Thyroid gland (tissue), 4 donors: ENCODE measurements at places on chromosomes 16 and 17. TPM values are rescaled to one million over a fixed set of nuclear protein-coding genes. Genes with fewer than 3 reads are reported as not detected.

GRCh38 chr17:14304222-14304772 lies 3.4 kb downstream of the HS3ST3B1 start:
- no peak overlapping the region for H3K27ac ChIP-seq
- H3K4me3 ChIP-seq: no peak overlapping the region
- H3K4me1 ChIP-seq: peaks cover 31% of the 10 kb centered on the region
- H3K36me3 ChIP-seq: no peaks in the 10 kb centered on the region
- H3K27me3 ChIP-seq: peaks cover 17% of the 10 kb centered on the region
- DNase-seq: no peak

DNA sequence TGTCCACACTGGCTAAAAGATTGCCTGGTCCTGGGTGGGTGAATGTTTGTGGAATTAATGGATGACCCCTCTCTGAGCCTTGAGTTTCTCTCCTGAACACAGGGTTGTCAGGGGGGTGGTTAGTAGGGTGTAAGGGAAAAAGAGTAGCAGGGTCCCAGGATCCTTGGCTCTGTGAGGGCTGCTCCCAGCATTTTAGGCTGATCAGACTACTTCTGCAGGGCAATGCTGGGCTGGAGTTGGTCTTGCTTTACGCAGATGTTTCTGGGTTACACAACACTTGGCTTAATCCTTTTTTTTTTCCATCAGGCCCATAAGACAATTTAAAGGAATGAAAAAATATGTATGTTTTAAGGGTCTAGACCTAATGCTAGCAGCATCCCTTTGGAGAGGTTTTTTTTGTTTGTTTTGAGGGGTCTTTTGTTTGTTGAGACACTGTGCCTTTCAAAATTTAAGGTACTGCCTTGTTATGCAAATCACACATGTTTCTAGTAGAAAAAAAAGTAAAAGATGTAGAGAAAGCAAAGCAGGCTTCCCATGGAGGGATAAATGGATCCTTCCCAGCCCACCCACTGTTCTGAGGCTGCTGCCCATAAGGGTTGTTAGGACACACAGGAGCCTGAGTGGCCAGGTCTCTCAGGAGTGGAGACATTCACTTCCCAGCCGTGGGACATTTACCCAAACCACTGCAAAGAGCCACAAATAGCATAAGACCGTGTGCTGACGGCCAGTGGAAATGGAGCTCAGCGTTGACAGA lies 225.6 kb upstream of the HSBP1 start:
- H3K27me3 ChIP-seq: no peaks in the 10 kb centered on the region
- peaks cover 4% of the 10 kb centered on the region for H3K4me1 ChIP-seq
- no peak for DNase-seq
- no peak overlapping the region for H3K4me3 ChIP-seq
- H3K36me3 ChIP-seq: no peaks in the 10 kb centered on the region

DNA sequence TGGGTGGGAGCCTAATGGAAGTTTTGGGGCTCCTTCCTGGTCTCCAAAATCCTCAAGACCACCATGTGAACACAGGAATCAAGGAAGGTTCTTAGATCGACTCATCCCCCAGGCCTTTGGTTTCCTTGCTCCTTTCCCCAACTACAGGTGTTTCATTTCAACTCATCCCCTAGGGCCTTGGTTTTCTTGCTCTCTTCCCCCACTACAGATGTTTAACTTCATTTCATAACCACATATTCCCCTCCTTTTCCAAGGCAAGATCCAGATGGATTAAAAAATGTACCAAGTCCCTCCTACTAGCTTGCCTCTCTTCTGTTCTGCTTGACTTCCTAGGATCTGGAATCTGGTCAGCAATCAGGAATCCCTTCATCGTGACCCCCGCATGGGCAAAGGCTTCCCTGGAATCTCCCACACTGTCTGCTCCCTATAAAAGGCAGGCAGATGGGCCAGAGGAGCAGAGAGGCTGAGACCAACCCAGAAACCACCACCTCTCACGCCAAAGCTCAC lies at the start of gene CCL11:
TSS of gene CCL11 (plus strand) at position 457 of the 507 bp plus-strand sequence. CDS start 67 bp downstream, outside the sequence.
- no peaks in the 10 kb centered on the region for H3K27me3 ChIP-seq
- no peak within 1 kb of the TSS for H3K27ac ChIP-seq
- H3K4me3 ChIP-seq: no peak within 1 kb of the TSS
- no peaks in the 10 kb centered on the region for H3K36me3 ChIP-seq
- H3K4me1 ChIP-seq: no peaks in the 10 kb centered on the region

DNA sequence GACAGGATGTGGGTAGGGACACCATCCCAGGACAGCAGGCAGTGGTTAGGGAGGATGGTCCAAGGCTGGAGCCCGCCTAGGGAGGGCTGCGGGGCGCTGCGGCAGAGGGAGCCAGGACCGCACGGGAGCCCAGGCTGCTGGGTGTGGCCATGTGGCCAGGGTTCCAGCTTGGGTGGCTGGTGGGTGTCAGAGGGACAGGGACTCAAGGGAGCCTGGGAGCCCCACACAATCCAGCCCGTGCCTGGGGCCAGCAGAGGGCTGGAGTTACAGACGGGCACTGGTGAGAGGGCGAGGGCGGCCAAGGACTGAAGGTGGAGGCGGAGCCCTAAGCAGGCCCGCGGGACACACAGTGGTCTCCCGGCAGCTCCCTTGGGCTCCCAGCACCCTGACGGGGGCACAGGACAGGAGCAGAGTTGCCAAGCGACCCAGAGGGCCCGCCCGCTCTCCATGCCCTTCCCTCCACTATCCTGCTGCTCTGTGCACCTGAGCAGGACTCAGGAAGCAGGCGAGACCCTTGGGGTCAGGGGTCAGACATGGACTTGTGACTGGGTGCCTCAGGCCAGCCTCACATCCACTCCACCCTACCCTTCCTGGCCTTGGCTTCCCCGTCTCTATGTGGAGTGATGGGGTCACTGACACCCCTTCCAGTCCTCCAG lies 7.1 kb downstream of the MRPL28 start:
- DNase-seq: no peak
- H3K4me1 ChIP-seq: no peaks in the 10 kb centered on the region
- peaks cover 17% of the 10 kb centered on the region for H3K36me3 ChIP-seq
- H3K27ac ChIP-seq: no peak overlapping the region

- no peak for DNase-seq
- no peak overlapping the region for H3K27ac ChIP-seq
- H3K4me3 ChIP-seq: no peak overlapping the region
Observed at GRCh38 chr16:53816211-53816836, 112.4 kb downstream of the FTO start.

DNA sequence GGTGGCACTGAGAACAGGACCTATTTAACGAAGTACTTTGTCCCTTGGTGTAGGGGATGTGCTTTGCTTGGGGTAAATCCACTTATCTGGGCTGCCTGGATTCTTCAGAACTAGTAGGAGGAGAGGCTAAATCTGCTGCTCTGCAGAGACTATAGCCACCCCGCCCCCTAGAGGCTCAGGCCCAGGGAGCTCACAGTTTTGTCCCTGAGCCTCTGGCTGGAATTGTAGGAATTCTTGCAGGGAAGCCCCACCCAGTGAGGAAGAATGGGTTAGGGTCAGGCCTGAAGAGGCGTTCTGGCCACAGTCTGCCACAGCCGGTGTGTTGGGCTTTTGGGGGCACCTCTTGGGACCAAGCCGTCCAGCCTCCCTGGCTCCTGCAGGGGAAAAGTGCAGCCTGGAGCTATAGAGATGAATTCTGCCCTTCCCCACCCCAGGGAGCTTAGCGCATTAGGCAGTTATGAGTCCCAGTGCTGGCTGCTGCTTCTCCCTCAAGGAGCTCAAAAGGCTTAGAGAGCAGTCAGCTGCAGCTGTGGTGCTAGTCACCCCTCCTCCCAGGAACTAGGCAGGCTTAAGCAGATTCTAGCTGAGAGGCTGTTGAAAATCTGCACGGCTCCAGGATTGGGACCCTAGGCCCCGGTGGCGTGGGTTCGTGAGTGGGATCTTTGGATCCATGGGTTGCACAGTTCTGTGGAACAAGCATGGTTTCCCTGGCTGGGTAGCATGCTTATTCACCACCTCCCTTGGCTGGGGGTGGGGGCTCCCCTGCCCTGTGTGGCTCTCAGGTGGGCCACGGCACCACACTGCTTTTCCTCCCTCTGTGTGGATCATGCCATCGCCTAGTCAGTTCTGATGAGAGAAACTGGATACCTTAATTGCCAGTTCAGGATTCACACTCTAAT lies 237.4 kb upstream of the TOM1L1 start:
- no peak overlapping the region for H3K4me3 ChIP-seq
- H3K27ac ChIP-seq: no peak overlapping the region
- H3K4me1 ChIP-seq: no peaks in the 10 kb centered on the region
- H3K27me3 ChIP-seq: no peaks in the 10 kb centered on the region

DNA sequence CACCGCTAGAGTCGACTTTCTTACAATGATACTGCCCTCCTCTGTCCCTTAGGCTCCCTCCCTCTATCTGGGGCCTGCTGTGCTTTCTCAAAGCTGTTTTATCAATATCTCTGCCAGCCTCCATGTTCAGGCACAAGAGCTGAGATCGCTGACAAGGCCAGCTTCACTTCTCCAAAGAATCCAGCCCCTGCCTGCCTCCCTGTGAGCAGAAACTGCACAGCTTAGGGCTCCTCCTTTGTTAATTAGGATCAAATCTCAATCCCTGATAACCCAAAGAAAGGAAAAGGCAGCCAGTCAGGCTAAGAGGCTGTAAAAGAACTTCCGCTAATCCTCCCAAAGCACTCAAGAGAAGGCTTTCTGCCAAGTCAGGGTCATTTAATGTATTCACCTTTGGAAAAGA lies 616.0 kb upstream of the CDH11 start:
- no peaks in the 10 kb centered on the region for H3K27me3 ChIP-seq
- H3K27ac ChIP-seq: no peak overlapping the region
- H3K36me3 ChIP-seq: no peaks in the 10 kb centered on the region
- H3K4me3 ChIP-seq: no peak overlapping the region
- no peak for DNase-seq

DNA sequence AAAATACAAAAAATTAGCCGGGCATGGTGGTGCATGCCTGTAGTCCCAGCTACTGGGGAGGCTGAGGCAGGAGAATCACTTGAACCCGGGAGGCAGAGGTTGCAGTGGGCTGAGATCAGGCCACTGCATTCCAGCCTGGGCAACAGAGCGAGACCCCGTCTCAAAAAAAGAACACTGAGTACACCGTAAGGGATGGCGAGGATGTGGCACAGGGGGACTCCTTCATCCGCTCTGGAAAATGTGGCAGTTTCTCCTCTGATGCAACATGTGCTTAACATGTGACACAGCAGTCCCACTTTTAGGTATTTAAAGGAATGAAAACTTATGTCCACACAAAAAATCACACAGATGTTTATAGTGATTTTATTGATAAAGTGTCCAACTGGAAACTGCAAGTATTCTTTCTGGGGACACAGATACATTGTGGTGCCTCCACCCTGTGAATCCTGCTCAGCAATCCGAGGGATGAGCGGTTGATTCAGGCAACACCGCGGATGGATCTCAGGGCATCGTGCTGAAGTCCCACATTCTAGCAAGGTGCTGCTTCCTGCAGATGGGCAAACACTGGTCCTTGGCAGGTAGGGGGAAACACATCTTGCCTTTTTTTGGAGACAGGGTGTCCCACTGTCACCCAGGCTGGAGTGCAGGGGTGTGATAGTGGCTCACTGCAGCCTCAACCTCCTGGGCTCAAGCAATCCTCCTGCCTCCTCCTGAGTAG lies 3.5 kb upstream of the C16orf95 start:
- H3K4me1 ChIP-seq: peaks cover 16% of the 10 kb centered on the region
- no peaks in the 10 kb centered on the region for H3K27me3 ChIP-seq
- no peaks in the 10 kb centered on the region for H3K36me3 ChIP-seq
- DNase-seq: no peak

The ZACN gene
- total RNA-seq: not detected

The HAP1 gene
- 12.7 TPM for total RNA-seq

The RNU2-1 gene
- total RNA-seq: not detected

The TMEM100 gene
- 2.5 TPM for total RNA-seq
